Activated gamma-delta T cell treated with anti-CD3 and anti-CD28 coated beads, Interleukin-2, amount 50 U/mL, for 16 hours (primary cell): ENCODE measurements at places on chromosomes 5 and 9.

GRCh38 chr5:154683101-154683880 is 71.9 kb upstream of the LARP1 start:
- no peak for DNase-seq

GRCh38 chr5:264338-264737 is 7.1 kb upstream of the PDCD6 start:
- no peak for DNase-seq

DNA sequence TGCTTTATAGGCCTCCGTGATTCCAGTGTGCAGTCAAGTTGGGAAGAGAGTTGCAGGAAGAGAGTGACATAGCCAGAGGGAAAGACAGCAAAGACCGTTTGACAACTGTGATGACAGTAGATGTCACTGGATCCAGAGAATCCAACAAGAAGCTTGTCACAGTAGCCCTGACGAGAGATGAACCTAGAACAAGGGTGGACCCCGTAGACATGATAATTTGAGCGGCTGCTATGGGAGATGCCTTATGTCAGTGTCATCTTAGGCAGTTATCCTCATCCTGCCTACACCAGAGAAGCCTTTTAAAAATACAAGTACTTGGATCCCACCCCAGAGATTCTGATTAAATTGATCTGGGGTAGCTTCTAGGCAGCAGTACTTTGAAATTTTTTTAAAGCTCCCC is 125.4 kb downstream of the AOPEP start:
- no peak for DNase-seq

DNA sequence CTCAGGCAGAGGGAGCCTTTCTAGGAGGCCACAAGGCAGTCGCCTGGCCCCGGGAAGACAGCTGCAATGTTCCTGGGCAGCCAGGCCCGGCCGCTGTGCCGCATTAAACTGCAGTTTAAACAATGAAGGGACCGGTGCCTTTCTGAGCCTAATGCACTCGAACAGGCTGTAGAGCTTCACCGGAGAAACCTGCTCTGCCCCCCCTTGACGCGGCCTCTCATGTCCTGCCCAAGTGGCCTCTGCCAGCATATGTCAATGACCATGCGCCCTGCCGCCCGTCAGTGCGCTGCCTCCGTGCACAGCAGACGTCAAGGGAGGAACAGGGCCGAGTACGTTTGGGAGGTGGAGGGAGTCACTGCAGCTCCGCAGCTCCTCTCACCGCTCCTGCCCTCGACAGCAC is 38.4 kb upstream of the BARHL1 start:
- DNase-seq = no peak

GRCh38 chr5:105158526-105158925 is 1595.9 kb upstream of the NUDT12 start:
- DNase-seq = no peak

DNA sequence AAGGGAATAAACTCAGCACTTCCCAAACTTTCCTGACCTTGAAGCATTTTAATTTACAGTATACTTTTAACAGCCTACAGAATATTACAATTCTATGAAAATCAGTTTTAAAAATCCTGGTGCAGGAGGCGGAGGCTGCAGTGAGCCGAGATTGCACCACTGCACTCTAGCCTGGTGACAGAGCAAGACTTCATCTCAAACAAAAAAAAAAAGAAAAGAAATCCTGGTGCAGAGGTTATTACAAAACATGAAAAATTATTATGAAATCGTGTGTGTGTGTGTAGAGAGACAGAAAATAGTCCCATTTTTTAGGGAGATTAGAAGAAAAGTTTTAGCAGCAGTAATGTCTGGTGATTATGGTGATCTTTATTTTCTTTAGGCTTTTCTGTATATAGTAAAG is 26.9 kb downstream of the GOLPH3 start:
- no peak for DNase-seq

- DNase-seq = no peak
These were observed 1.4 kb downstream of the ZSWIM6 start for GRCh38 chr5:61333321-61333953.

DNA sequence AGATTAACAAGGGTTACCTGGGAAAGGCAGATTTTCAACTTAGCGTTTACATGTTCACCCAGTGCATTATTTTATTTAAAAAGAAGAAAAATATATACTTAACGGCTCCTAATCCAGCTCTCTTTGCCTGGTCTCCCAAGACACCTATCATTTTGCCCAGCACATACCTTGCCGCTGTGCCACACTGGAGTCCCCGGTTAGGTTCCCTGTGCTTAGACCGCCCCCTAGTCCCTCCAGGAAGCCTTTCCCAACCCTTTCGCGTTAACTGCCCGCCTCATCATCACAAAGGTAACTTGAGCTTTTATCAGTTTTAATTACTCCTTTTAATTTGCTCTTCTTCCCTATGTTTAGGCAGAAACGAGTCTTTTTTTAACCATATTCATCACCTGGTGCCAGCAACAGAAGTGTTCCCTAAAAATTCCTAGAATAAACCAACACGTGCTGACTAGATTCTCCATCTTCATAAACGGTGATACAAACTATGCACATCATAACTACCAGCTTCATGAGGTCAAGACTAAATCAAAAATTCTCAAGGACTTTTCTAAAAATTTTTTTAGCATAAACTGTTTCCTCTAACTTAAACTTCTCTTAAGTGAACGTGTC is 19.7 kb downstream of the DNAJA1 start:
- DNase-seq = no peak

DNA sequence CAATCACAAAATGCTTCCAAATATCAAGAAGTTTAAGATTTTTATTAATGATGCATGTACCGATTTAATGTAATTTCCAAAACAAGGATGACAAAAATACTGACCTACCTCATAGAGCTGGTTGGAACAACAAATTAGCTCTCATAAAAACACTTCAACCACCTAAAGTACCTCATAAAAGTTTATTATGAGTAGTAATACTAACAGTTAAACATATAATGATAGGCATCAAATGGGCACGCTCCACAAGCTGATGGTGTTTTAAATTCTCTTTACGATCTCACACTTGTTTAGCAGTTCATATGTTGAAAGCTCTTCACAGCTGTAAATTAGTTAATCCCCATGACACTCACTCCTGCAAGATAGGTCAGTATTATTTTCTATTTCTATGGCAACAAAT is 150.0 kb upstream of the KIF2A start:
- no peak for DNase-seq

DNA sequence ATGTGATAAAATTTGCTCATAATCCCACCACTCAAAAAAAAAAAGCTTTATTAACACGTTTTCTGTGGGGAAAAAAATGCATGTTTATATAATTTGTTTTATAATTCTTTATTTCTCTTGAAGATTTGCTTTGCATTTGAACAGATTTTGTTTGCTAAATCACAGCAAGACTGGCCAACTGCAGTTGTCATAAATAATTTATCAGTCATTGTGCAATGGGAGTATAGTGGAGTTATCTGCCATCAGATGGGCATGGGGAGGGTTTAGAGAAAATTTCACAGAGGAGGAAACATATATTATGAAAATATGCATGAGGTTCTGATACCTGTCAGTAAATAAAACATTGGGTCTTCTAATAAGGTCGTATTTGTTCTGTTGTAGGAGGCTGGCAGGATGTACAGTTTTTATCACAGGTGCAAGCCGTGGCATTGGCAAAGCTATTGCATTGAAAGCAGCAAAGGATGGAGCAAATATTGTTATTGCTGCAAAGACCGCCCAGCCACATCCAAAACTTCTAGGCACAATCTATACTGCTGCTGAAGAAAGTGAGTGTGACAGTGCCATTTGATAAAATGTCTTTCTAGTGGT is 23.8 kb downstream of the HSDL2 start:
- DNase-seq = no peak

DNA sequence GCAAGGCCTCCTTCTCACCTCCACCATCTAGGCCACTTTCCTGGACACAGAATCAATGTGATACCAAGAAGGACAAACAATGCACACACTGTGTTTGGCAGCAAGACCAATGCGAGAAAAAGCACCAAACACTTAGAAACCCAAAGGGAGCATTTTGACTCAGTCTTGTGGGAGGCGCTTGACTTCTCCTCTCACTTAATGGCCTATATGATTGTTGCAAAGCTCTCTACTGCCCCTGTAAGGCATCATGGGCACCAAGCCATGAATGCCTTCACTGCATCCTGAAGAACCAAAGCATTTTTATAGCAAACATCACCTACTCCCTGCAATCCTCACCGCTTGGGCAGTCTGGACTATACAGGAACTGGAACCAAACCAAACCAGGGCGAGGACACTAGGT is 57.5 kb downstream of the CDH6 start:
- DNase-seq = no peak

GRCh38 chr9:92402360-92402759 is 2.0 kb downstream of the OGN start:
- no peak for DNase-seq

DNA sequence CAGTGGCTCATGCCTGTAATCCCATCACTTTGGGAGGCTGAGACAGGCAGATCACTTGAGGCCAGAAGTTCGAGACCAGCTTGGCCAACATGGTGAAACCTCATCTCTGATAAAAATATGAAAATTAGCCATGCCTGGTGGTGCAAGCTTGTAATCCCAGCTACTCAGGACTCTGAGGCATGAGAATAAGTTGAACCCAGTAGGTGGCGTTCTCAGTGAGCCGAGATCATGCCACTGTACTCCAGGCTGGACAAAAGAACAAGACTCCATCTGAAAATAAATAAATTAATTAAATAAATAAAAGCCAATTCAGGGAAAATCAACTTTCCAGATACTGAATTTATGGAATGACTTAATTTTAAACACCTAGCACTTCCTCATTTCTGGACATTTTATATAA is 1722.1 kb downstream of the MAT2B start:
- no peak for DNase-seq

DNA sequence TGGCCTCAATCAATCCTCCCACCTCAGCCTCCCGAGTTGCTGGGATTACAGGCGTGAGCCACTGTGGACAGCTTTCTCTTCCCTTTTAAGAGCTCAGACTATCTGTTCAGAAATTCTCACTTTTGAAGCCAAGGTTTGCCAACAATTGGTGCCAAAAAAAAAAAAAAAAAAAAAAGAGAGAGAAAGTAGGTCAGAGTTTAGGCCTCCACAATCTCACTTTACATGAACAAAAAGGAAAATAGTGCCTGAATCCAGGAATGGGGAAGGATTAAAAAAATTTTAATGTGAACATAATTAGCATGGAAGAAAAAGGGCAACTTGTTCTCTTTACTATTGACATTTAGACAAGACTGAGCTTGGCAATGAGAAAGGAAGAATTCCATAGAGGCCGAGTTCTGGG is 94.1 kb downstream of the NSG2 start:
- DNase-seq = no peak

- no peak for DNase-seq
These were observed 101.6 kb downstream of the SLC25A46 start for GRCh38 chr5:110840347-110840960.

GRCh38 chr9:95506428-95506677 is 10.4 kb downstream of the PTCH1 start:
- no peak for DNase-seq

DNA sequence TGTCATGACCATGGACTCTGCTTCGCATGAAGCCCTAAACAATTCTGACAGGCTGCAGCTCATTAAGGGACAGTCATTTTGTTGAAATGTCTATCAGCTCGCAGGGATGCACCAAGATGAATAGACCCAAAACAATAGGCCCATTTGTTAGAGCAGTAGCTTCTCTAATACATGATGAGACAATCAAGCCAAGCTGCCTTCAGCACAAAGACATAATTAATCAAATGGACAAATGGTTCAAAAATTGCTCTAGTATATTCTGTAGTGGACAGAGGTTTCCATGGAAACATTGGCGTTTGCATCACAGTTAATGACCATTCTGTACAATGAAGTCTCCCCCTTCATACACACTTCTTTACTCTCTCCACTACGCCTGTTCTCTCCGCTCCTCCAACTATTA is 274.6 kb downstream of the ANXA1 start:
- DNase-seq = no peak
